Thymus (tissue), 14 donors: ENCODE measurements at places on chromosomes 16 and 17. TPM values are rescaled to one million over a fixed set of nuclear protein-coding genes. Genes with fewer than 3 reads are reported as not detected.

Gene KDM6B
- 6.3 TPM for total RNA-seq

Gene VASN
- 1.2 TPM for total RNA-seq

- DNase-seq = peak; percentile 2
- H3K27ac ChIP-seq = no peak overlapping the region
- H3K4me3 ChIP-seq = no peak overlapping the region
- no peaks in the 10 kb centered on the region for H3K36me3 ChIP-seq
- H3K27me3 ChIP-seq = peaks cover 19% of the 10 kb centered on the region
- peaks cover 3% of the 10 kb centered on the region for H3K4me1 ChIP-seq
Measured at GRCh38 chr17:47423406-47424295, 99.9 kb downstream of the EFCAB13 start.

- H3K4me3 ChIP-seq = no peak overlapping the region
- DNase-seq = no peak
- H3K4me1 ChIP-seq = no peaks in the 10 kb centered on the region
- peaks cover 8% of the 10 kb centered on the region for H3K36me3 ChIP-seq
Measured at GRCh38 chr16:69663846-69664245, 62.5 kb downstream of the NQO1 start.

GRCh38 chr16:1105888-1106620, 10.0 kb upstream of the C1QTNF8 start:
- no peak overlapping the region for H3K27ac ChIP-seq
- DNase-seq = no peak
- H3K4me3 ChIP-seq = no peak overlapping the region
- no peaks in the 10 kb centered on the region for H3K4me1 ChIP-seq
